ENCODE measurements at places on chromosomes 1 and 21. TPM values are rescaled to one million over a fixed set of nuclear protein-coding genes. Genes with fewer than 3 reads are reported as not detected.

LAPTM5 gene
- total RNA-seq: 47.8 TPM

A3GALT2 gene
- total RNA-seq: not detected

CLDN14 gene
- total RNA-seq: not detected

TNFRSF14 gene
- 208 TPM for total RNA-seq

RXFP4 gene
- 11.6 TPM for total RNA-seq

C1orf94 gene
- total RNA-seq: not detected

EIF3I gene
- 120 TPM for total RNA-seq

NTMT2 gene
- total RNA-seq: not detected

PLEKHA6 gene
- total RNA-seq: 58.7 TPM

HPCAL4 gene
- not detected for total RNA-seq

SH2D1B gene
- 1.4 TPM for total RNA-seq

AADACL4 gene
- not detected for total RNA-seq
